Activated CD4-positive, alpha-beta memory T cell treated with anti-CD3 and anti-CD28 coated beads, Interleukin-2, amount 10 ng/mL, durations not matched to agents 7 days and 5 days (primary cell): ENCODE measurements at places on chromosomes 5 and 9.

GRCh38 chr5:171720086-171720485 lies 65.5 kb upstream of the SMIM23 start:
- DNase-seq, result no peak

DNA sequence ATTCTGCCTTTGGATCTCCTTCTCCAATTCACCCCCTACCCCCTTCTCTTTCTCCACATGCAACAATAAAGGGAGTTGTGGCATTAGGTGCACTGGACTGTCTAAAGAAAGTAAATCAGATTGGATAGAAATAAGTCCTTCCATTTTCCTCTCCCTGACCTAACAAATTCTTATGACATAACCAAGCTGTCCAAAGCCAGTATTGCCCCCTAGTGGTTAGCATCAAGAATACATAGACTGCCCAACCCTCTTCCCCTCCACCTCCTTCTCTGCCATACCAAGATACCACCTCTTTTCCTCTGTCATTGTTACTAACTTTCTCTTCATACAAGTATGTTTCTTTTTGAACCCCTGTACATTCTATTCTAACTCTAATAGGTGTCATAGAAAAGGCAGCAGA lies 45.7 kb downstream of the PPARGC1B start:
- no peak for DNase-seq

DNA sequence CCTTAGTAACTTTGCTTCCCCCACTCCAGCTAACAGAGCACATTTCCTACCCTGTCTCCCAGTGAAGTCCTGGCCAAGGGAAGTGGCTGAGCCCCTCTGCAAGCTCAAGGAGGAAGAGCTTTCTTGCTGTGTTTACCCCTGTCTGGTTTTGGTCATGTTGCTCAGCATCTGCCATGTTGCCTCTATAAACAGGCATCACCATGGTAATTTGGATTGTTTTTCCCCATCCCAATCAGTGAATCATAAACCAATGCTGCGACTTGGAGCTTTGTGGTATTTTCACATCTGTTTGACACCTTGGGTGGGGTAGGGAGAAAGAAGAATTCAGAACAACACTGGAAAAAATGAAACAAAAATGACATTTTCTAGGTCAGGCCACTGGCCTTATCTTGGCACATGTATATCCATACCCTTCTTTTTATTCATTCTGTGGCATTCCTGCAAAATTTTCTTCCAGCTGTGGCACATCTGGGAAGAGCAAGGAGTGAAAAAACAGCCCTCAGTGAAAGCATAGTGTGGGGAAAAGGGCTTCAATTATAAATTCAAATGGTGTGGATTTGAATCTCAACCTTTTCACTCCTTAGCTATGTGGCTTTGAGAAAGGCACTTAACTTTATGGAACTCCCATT lies 42.5 kb downstream of the SLIT3 start:
- DNase-seq, result no peak

DNA sequence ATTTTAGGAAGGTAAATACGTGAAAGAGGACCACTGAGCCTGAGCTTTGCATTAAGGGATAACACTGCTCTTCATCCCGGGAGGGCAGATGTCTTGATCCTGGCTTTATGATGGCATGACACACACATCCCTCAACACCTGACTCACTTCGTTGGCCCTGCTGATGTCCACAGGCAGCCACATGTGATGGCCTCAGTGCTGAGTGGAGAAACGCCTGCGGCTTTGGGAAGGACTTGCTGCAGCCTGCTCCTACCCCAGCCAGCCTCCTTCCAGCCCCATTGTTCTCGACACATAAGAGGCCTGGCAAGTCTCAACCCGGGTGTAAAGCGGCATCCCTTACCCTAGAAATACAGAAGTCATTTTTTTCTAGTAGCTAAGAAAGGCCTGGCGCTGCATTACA lies 169.0 kb downstream of the SYK start:
- no peak for DNase-seq

DNA sequence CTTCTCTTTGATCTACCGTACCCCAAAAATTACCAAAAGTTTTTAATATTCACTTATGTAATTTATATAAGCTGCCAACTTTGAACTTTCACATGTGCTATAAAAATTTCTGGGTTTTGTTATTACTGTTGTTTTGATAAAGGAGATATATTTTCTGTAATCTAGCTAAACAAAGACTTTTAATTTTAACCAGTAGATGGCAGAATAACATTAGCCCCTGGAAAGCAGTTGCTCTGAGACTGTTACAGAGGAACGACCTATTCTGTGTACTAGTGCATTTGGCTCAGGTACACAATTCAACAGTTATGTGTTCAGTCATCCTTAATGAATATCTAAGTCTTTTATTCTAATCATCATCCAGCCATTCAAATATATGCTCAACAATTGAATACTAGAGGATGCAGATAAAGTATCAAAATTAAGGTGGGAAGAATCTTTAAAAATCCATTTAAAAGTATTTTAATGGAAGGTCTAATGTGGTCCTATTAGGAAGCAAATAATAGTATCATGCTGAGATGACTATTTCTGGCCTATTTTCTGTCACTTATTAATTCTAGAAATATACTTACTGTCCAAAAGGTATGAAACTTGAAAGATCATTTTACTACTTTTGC lies 8.6 kb downstream of the KLHL9 start:
- DNase-seq, result no peak

DNA sequence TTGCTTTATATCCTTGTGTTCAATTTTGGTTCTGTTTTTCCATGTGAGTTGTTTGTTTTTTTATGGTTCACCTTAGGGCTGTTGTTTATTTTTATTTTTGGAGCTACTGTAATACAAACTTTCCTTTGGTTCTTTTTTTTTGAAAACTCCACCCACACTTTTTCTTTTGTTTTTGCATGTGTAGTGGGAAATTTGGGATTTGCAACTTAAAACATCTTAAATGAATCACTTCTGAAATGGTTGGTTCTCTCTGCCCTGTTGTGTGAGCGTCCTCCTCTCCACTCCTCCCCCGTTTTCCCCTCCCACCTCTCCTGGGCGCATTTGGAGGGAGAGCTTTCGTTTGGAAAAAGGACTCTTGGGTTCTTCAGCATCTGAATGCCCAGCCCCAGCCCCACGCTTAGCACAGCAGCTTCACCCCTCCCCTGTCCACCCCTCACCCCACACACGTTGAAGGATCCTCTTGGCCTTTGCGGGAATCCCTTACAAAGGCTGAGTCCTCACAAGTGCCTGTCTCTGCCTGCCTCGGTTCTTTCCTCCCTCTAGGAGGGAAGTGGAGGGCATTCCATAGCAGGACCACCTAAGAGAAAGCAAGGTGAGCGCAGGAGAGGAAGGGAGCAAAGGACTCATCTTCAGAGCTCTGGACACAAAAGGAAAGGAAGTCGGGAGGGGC lies 67.2 kb downstream of the DMRT1 start:
- DNase-seq, result no peak

DNA sequence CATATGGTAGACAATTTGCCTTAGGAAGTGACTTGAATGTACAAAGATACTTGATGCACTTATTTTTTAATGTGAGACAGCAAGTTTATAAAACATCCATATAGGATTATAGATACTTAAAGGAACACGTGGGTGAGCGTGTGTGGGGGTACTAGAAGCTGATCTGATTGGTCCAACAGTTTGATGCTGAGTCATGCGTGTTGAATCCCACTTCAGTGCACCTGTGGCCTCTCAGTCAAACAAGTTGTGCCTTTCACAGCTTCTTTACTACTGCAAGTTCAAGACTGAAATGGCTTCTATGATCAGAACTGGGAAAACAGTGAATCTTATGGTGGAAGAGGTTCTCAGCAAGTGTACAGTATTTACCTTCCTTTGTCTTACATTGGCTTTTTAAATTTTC lies 98.9 kb downstream of the MAP1B start:
- DNase-seq, result no peak

DNA sequence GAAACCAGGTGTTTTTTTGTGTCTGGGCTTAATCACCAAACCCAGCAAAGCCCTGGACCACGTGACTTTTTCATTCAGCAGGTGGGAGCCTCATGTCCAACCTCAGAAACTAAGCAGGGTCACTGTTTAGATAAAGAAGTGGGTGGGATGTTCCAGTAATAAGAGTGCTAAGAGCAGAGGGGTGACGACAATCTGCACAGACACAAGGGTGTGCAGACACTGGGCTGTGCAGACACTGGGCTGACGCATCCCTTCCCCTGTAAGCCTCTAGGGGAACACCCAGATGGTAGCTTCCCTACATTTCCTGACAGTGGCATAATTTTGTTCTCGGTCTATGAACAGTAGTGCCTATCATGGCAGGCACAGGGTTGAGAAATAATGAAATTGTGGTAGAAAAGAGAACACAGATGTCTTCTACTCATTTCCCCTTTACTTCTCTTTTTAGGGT lies 85.1 kb downstream of the SAXO1 start:
- no peak for DNase-seq

DNA sequence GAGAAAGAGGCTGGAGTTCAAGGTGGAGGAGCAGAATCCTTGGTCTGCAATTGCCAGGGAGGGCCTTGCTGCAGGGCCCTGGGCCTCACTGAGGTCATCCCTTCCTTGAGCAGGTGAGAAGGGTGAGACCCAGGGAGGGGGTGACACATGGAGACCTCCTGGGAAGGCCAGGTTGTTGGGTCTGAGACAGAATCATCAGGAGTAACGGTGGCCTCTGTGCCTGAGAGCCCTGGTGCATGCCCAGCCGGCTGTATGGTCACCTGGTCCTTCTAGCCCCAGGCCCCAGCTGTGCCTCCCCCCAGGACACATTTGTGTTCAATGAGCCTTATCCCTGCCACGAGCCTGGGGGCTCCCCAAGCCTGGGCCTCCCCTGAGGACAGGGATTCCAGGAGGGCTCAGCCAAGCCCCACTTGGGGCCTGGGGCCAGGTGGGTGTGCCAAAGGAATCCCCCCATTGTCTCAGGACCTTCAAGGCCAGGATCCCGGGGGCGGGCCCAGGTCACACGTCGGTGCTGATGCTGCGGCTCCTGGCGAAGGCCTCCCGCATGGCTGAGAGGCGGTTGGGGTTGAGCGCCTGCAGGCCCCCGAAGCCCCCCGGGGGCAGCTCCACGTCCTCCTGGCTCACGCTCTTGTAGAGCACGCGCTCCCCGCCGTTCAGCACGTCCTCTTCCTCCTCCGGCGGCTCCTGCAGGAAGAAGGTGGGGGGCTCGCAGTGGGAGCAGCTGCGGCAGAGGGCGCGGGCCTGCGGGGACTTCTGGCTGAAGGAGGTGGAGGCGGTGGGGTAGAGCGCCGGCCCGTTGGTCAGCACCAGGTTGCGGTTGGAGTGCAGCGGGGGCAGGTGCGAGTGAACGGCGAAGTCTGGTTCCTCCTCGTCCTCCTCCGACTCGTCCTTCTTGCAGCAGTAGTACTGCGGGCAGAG lies 30.4 kb downstream of the FAM163B start:
- DNase-seq, result no peak

DNA sequence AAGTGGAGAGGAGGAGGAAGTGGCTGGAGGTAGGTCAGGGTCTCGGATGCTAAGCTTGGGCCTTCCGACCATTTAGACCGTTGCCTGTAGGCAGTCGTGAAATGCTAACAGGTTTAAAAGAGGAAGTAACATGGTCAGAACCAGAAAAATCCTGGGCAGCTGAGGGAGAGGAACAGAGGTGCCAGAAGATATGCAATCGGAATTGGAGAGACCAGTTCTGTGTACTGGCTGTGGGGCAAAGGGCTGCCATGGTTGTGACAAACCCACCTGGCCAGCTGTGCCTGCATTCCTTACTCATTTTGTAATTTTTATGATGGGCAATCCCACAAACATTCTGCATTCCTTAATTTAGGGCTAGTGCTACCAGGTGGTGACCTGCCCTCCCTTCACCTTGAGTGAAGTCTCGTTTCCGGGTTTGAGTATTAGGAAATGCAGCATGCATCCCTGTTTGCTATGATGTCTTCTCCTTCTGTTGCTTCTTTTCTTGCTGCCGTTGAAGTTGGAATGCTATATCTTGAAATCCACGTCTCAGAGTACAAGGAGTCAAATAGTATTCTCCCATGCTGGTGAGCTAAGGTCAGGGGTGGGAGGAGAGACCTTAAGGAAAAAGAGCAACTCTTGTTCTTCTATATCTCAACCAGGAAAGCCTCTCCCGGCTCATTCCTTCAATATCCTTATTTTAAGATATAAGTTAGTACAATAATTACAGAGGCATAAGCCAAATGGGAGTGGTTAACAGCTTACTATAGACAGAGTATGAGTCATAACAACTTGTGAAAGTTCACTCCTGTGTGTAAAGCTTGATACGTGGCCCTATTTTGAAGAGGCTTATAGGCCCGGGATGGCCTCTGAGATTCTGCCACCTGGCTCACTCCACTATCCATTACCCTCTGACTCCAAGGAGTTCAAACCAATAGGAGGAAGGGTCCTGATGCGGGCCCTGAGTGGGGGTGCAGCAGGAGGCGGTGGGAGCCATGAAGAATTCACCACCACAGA lies 37.0 kb downstream of the B4GALT1 start:
- DNase-seq, result peak; percentile 30

DNA sequence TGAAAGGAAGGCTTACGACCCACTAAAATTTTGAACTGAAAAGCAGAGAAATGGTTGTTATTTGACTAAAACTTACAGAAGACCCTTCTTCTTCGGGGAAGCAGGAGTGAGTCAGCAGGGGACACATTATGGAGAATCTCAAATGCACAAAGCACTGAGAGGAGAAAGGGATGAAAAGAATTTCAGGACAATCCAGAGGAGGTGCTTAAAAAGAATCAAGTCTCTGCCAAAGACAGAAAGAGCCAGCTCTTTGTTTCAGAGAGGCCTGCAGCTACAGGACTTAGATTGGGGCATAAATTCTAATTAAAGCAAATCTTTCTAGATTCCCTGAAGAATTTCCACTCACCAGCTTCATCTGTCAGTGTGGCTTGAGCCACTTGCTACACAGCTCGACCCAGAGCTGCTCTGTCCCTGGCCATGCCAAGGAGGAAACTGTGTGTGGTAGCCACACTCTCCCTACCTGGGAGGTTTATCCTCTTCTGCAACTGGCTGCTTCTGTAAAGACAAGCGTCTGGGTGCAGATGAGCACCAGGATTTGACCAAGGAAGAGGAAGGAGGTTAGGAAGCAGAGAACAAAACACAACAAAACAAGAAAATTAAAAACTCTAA lies 89.9 kb downstream of the SEMA5A start:
- no peak for DNase-seq

DNA sequence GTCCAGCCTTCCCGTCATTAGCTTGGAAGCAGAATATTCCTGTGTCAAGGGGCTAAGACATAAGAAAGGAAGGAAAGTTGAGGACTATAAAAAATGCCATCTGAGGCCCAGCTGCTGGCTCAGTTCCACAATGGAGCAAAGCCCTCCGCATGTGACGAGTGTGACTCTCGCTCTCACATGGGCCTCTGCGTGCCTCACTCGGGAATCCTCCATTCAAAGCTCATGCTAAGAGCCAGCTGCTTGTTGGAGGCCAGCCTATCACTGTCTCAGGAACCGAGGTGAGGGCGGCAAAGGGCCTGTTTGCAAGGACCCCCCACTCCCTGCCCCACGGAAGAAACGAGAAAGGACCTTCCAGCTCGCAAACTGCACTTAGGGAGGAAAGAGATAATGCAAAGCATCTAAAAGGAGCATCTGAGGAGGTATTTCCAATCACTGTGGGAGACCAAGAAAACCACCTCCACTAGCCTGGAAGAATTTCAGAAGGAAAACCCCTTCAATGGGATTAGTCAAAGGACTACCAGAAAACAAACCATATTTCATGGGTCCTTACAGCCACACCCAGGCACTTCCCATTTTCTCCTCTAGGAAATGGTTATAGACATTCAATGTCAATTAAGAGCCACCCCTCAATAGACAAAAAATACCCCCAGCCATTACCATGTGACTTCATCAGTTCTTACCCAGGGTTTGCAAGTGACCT lies 95.3 kb downstream of the PRRT1B start:
- no peak for DNase-seq
